Lung (tissue), 17 donors: ENCODE measurements at places on chromosomes 2 and 18. TPM values are rescaled to one million over a fixed set of nuclear protein-coding genes. Genes with fewer than 3 reads are reported as not detected.

DNA sequence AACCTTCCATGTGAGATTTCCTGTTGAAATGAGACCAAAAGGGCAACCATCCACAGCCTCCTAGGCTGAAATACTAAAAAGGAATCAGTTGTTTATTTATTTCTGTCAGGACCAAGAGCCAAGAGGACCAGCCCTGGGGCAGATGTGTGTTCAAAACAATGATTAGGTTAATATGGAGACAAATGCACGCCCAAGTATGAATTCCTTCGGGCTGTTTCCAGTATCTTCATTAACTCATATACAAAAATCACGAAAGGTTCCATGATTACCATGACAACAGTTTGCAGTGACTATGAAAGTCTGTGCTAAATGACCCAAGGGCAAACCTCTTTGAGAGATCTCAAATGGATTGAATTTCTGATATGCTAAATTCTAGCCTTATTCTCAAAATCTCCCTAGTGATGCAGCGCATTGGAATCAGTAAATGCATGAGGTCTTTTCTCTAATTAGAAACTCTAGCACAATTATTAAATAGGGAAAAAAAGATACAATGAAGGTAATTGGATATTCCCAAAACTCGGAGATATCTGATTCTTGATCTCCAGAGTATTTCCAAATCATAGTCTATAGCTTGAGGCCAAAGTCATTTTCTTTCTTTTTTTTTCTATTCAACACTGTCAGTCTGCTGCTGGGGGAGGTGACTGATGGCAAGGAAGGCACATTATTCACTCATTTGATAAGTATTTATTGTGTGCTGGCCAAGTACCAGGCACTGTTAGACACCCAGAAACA, 35.6 kb downstream of the VIT start:
- DNase-seq: peak; percentile 66

DNA sequence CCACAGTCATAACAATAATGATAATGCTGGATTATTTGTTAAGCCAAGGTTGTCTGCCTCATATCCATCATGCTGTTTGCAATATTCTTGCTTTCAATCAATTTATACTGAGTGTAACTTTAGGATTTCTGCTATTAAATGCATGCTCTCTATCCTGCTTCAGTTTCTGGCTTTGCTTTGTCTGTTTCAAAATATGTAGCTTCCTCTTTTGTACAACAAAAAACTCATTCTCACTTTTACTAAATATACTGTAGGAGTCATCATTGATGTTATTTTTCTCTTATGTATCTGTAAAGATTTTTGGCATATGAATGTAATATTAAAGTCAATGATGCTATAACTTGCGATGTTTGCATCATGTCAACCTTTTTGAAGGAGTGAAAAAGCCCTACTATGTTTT, 149.3 kb downstream of the GPD2 start:
- no peak for DNase-seq

DNA sequence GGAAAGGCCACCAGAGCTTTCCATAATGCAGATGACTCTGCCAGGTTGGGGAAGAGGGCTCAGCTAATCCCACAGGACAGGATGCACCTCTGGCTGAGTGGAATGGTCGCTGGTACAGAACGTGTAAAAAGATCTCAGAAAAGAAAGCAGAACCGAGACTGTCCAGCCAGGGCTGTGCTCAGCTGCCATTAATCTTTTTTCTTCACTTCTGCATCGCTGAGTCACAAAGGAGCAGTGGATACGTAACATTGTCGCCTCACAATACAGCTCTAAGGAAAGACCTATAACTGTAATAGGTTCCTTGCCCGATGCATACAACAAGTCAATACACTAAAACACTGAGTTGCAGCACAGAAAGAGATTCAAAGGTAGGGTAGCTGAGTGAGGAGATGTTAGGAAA, 354.2 kb downstream of the EN1 start:
- DNase-seq: no peak

DNA sequence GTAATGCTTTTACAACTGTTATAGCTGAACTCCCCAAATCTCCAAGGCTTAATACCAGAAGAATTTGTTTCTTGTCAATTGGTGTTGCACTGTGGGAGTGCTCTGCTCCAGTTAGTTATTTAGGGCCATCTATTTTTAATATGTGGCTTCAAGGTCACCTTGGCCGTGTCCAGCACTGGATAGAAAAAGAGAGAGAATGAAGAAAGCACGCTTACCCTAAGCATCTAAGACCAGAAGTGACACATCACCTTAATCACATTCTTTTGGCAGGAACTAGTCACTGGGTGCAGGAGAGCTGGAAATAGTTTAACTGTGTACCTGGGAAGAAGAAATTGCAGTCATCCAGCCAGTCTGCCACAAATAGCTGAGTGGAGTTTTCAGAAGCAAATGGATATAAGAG, 78.8 kb downstream of the VWC2L start:
- DNase-seq: no peak

GRCh38 chr2:101714118-101714517, 16.6 kb downstream of the MAP4K4 start:
- DNase-seq: no peak

DNA sequence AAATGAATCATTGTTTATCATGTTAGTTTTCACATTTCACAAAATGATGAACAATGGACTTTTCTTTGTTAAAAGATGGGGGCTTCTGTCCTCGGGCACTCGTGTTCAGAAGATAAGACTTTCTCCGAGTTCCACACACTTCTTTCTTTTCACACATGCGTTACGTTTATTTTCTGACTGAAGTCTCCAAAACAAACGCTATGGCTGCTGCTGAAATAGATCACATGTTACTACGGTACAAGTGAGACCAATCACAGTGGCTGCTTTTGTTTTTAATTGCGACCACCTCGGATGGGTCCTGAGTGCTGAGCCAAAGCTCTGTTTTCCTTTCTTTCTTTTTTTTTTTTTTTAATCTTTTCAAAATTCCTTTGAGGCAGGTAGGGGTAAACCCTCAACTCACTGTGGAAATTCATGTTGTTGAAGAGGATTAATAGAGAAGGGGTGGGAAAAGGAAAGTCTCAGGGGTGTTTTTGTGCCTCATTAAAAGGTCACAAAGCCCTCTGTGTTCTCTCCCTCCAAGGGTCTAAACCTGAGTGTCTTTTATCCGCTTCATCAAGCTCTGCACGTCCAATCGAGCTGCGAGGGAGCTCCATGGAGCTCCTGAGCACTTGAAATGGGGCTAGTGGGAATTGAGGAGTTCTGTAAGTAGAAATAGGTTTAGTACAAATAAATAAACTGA, 48.2 kb downstream of the ARL4C start:
- no peak for DNase-seq

GRCh38 chr2:110659248-110659647, 18.6 kb downstream of the BUB1 start:
- no peak for DNase-seq

GRCh38 chr2:239192975-239193374, 207.8 kb downstream of the HDAC4 start:
- no peak for DNase-seq

DNA sequence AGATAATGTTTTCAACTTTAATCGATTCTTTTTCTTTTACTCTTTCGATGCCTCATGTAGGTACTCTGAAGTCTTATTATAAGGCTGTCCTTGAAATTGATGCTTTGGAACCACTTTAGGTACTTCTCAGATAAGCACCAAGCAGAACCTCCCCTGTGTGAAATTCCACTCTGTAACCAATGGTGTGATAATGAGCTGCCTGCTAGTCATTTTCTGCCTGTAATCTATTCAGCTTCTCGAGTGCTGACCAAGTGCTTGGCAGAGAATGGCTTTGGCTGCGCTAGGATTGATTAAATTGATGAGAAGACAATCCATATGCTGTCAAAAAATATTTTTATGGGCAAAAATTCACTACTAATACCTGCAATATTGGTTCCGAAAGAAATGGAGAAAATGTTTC, 132.1 kb upstream of the STON1 start:
- DNase-seq: peak; percentile 32

DNA sequence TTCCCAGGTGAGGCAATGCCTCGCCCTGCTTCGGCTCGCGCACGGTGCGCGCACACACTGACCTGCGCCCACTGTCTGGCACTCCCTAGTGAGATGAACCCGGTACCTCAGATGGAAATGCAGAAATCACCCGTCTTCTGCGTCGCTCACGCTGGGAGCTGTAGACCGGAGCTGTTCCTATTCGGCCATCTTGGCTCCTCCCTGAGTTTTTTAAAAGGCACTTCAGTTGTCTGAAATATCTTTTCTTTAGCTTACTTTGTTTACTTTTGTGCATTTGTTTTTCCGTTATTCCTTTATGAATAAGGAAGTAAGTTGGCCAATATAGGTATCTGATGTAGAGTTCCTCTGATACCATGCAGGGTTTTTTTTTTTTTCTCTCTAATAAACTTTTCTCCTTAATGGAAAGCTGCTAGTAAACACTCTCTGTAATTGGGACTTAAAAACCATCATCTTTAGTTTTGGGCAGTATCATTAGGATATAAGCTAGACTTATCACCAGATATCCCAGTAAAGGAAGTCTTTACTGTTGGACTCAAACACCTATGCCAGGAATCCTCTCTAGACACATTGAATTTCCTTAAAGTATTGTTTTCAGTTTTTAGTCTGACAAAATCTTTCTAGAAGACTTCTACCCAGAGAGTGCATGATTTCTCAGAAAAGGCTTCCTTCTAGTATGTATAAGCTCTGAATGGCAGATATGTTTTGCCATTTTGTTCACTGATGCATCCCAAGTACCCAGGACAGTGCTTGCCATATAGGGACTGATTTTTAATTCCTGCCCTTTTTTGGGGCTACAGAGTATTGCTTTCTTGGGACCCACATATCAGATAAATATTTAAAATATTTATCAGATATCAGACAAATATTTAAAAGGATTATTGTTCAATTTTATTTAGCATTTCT, 35.8 kb upstream of the DYSF start:
- peak; percentile 21 for DNase-seq

ATP8B1 gene
- 42.0 TPM for total RNA-seq
